ENCODE measurements at places on chromosomes 1 and 21.

DNA sequence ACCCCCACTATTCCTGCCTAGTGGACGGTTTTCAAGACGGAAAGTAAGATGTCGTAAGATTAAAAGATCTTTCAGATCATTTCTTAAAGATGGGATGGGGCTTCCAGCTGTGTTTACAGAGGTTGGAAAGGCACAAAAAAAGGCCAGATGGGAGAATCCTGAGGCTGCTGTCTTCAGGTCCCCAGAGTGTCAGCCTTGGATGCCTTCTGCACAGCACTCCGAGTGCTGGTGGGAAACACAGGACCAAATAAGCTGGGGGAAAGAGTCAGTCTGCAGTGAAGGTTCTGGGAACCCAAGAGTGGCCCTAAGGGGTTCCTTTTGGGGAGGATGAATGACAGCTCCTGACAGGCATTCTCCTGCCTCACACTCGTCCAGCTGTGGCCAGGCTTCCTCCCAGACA, 96.5 kb downstream of the COLGALT2 start:
- DNase-seq: no peak

- no peak for DNase-seq
Measured at GRCh38 chr1:215055281-215055935, 27.1 kb upstream of the KCNK2 start.

DNA sequence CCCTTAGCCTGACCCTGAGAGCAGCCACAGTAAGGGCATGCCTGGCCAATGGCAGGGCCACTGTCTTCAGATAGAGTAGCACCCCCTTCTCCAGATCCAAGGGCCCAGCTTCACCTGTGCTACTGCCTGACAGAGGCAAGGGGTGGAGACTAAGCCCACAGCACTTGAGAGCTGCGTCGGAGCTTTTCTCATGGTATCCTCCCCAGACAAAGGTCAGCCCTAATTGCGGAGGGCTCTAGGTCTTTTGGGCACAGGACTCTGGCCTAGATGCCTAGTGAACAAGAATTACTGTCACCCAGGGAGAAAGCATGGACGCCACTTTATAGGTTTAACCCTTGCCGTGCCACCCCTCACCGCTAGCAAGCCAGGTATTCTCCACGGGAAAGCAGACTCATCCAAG, 15.1 kb downstream of the KCNC4 start:
- no peak for DNase-seq

GRCh38 chr1:88327391-88328267, 356.4 kb upstream of the PKN2 start:
- DNase-seq: no peak

DNA sequence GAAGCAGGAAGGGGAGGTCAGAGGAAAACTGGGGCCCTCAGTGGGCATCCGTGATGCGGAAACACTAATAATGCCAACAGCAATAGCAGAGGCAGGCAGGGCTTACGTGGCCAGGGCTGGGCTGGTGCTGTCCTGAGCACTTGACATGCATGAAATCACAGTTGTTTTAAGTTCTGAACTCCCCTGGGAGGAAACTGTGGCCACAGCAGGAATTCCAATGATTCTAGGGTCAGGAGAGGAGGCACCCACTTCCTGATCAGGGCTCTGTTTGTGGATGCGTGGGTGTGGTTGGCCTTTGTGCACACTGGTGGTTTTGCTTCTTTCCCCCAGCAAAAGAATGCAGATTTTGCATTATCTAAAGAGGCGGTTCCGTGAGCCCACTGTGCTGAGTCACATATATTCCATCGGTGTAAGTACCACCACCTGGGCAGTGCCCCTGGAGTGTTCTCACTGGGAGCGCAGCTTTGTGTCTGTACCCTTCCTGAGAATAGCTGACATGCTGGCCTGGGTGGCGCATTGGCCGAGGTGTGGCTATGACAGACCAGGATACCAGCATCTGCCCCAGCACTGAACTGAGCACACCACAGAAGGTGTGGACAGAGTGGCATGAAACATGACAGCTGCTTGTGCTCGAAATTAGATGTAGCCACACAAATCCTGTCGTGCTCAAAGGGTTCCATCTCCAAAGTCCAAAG, 71.0 kb downstream of the PDE9A start:
- DNase-seq: no peak

- DNase-seq: no peak
Measured at GRCh38 chr21:26194811-26195251, 24.3 kb upstream of the APP start.

DNA sequence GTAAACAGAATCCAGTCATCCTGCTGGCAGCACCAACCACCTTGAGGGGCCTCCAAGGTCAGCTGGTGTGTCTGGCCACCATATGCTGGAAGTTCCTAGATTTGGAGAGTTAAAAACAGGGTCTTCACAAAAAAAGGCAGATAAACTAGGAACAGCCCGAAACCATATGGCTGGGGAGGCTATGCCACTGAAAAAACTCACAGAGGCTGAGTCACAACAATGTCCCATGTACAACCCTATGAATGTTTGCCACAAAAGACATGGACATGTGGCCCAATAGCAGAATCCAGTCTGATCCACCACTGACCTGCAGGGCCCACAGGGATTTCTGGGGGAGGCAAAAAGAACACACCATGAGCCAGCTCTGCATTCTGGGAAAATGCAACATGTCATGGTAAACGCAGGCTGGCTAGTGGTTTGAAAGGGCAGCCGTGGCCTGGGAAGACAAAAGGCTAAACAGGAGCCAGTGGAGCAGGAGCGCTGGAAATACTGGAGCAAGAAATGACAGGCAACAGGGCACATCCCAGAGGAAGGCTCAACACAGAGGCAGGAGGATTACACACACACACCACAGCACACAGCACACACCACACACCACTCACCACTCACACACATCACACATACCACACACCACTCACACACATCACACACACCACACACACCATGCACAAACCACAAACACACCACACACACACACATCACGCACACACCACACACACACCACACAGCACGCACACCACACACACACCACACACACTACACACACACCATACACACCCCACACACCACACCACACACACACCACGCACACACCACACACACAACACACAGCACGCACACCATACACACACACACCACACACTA, 55.4 kb downstream of the HSF2BP start:
- DNase-seq: no peak

- DNase-seq: no peak
Measured at GRCh38 chr21:21385404-21385803, 387.2 kb downstream of the NCAM2 start.

DNA sequence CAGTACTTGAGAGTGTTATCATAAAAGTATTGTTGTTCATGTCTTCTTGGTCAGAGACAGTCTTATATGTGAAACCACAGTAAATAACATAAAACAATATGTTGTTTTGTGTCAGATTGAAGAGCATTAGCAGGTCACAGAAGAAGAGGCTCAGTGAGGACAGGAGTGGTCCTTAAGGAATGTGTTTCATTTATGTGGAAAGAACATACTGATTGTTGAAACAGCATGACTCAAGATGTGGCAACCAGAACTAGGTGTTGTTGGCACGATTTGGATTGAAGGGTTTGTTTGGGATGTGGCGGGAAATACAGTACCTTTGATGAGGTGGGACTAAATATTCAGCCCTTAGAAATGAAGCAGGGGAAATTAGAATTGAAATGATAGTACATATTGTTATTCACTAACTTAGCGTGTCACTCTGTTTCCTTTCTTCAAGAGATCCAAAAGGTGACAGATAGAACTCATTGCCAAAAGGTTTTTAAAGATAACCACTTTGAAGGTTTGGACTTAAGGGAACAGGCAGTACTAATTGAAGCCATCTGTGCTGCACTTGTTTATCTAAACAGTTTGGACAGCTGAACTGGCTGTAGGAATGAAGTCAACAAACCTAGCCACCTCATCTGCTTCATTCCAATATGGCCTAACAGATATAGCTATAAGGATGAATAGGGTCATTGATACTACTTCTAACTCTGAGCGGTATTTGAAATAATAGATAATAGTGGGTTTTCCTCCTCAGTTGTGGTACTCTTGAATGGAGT, 14.4 kb downstream of the RALGPS2 start:
- no peak for DNase-seq

All from CD4-positive, alpha-beta T cell treated with Interleukin-4 for 1 hour (primary cell).